ENCODE measurements at places on chromosomes 7 and 10. TPM values are rescaled to one million over a fixed set of nuclear protein-coding genes. Genes with fewer than 3 reads are reported as not detected.

PANK1 gene
- 2.5 TPM for total RNA-seq

SPDYE2B gene
- not detected for total RNA-seq

EPHB6 gene
- total RNA-seq: 11.9 TPM

PLEKHS1 gene
- not detected for total RNA-seq

OR2A1 gene
- not detected for total RNA-seq

TEX47 gene
- not detected for total RNA-seq

UPK3B gene
- total RNA-seq: 0.37 TPM

FANK1 gene
- total RNA-seq: 3.0 TPM

EPHA1 gene
- total RNA-seq: not detected

NRF1 gene
- total RNA-seq: 13.8 TPM
